ENCODE measurements at places on chromosomes 2 and 18.

DNA sequence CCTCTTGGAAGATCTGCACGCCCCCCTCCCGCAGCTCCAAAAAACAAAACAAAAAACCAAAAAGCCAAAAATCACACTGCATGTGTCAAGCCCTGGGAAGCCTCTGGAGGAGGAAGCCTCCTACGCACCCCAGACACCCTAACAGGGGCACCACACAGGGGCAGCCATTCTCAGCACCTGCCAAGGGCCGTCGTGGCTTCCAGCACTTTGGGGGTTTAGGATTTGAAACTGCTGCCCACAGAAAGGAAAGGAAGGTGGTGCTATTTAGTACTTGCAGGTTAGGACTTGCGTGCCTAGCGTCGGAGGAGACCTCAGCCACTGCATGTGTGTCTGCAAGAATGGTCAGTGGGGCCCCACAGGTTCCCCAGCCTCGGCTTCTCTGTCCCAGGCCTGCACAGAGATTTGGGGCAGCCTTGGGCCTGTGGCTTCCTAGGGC, 419 bp upstream of the GPR55 start:
- no peak for DNase-seq

DNA sequence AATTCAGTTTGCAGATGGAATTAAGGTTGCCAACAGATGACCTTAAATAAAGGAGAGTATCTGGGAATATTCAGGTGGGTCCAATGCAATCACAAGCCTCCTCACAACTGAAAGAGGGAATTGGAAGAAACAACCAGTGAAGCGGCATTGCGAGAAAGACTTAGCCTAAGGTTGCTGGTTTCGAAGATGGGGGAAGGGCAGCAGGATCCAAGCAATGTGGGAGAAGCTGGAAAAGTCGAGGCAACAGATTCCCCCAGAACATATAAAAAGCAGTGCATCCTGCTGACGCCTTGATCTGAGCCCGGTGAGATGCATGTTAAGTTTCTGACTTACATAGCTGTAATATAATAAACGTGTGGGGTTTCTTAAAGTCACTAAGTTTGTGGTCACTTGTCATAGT, 162.5 kb downstream of the NDUFA10 start:
- no peak for DNase-seq

DNA sequence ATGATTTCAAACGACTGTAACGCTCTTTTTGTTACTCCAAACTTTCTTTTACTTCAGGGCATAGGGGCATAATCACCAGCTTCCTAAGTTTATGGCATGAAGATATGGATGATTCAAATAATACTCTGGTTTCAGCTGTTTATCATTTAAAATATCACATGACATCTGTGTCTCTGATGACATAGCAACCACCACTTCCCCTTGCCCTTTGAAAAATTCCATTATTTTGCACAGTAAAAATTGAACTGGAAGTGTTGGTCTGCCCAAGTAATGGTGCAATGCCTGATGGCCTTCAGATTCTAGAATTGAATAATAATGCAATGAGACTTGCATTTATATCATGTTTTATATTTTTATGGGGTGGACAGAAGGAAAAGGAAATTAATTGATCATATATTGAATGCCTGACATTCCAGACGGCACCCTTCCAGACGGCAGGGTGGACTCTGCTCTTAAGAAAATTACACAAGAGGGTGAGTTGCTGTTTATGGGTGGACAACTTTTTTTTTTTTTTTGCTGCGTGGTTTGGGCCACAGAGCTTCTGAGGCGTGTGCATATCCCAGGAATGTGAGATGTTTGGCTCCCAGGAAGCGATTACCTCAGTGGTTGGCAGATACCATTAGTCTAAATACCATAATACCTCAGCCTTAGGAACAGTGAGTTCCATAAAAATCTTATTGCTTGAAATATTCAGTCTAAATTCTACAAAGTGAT, 101.7 kb upstream of the ZNF521 start:
- DNase-seq, result no peak

GRCh38 chr2:144971786-144972335, 451.9 kb upstream of the ZEB2 start:
- no peak for DNase-seq

DNA sequence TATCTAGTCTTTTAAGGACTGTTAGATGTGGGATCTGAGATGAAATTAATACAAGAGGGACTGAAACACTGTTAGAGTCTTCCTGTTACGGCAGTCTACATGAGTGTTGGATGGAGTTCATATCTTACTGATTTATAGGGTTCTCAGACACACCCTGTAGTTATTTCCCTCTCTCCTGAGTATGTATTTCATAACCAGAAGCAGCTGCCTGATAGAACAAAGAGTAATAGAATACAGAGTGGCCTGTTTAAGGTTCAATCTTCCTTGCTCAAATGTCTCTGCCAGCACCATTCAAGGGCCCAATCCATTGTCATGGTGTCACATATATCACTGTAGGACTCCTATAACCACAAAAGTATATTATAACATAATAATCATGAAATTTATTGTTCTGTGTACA, 1229.1 kb upstream of the ACVR2A start:
- DNase-seq, result no peak

All from Right ventricle myocardium inferior (tissue), 1 donor.